CD4-positive, alpha-beta T cell treated with Interferon gamma for 1 hour (primary cell): ENCODE measurements at places on chromosomes 1 and 21.

DNA sequence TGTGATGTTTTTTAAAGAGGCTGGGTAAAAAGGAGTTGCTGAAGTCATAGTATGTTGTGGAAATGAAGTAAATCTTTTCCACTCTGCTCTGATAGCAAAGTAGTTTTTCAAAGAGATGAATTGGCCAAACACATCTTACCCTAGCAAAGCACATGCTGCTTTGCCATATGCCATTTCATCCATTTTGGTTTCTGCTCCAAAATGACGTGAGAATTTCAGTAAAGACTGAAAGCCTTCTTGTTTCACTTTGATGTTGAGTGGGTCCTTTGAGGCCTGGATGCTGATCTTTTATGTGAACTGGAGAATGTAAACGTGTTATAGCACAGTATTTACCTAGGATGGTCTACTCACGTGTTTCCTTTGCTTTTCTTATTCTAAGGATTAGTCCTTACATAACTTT lies 73.3 kb upstream of the PGD start:
- no peak for DNase-seq

GRCh38 chr1:16120407-16120806 lies 35.5 kb downstream of the EPHA2 start:
- DNase-seq = no peak

DNA sequence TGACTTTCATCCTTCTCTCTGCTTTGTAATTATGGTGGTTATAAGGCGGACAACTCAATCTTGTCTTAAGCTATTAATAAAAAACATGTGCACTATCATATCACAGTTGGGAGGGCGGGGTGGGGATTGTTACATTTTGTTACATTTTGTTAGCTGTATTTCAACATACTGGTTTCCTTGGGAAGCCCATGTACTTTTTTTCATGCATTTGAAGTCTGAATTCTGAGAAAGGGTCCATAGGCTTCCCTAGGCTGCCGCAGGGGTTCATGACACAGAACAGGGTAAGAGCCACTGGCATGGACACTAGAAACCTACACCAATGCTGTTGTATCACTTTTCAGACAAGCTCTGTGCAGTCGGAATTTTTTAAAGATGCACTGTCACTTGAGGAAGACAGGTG lies 178.8 kb downstream of the ETS2 start:
- no peak for DNase-seq

- no peak for DNase-seq
Measured at GRCh38 chr1:172397221-172397620, 23.3 kb upstream of the C1orf105 start.

- no peak for DNase-seq
Measured at GRCh38 chr1:158691907-158692306, 5.4 kb upstream of the SPTA1 start.

DNA sequence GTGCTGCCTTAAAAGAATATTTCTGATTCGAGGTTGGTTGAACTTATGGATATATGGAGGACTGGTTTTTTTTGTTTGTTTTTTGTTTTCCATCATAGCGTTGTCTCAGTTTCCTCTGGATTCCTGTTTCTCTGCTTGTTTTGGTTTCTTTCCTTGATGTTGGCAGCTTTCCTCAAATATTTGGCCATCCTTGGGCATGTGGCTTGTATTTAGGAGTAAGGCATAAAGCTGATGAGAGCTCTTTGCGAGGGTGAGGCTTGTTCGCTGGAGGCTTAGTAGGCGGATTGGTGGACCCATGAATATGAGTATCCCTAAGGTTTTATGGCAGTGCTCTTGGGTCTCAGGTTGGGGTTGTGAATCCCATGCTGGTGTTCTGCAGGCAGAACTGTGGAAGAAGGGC lies 22.9 kb downstream of the DYRK1A start:
- no peak for DNase-seq

DNA sequence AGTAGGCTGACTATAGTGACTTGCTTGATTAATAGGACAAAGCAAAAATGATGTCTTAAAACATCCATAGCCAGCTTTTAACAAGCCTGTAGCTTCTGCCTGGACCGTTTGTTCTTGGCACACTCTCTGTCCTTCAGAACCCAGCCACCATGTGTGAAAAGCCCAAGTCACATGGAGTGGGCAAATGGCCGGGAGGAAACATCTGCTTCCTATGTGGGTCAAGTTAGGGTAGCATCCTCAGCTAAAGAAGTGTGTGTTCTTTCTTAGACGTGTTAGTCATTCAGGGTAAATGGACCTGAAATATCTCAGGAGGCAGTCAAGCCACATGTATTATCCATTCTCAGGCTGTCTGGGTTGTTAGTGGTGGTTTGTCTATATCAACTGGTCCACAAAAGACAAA lies 23.4 kb downstream of the RD3 start:
- DNase-seq = no peak

- no peak for DNase-seq
Measured at GRCh38 chr21:36773117-36773516, 74.2 kb downstream of the SIM2 start.

DNA sequence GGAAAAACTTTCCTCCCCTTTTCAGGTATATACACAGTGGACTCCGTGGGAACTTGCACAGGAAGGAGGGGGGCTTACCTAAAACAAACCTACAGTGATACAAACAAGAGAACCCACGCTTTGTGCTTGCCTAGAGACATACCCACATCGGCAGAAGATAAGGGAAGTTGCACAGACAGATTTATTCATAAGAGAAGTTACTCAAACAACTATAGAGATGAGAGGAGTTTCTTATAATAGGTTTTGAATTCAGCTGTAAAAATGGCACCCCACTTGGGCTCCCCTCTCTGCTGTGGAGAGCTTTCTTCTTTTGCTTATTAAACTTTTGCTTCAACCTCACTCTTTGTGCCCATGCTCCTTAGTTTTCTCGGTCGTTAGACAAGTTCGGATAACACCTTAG lies 1.8 kb upstream of the DUSP12 start:
- no peak for DNase-seq

- no peak for DNase-seq
Measured at GRCh38 chr1:4518621-4519020, 135.8 kb upstream of the AJAP1 start.

GRCh38 chr1:158942490-158942889 lies 11.1 kb downstream of the PYHIN1 start:
- no peak for DNase-seq

- DNase-seq = no peak
Measured at GRCh38 chr1:110088739-110089316, 18.4 kb upstream of the ALX3 start.

GRCh38 chr1:53308506-53308905 lies 19.4 kb downstream of the LRP8 start:
- no peak for DNase-seq

GRCh38 chr1:235009561-235010306 lies 118.9 kb downstream of the TOMM20 start:
- DNase-seq = no peak

DNA sequence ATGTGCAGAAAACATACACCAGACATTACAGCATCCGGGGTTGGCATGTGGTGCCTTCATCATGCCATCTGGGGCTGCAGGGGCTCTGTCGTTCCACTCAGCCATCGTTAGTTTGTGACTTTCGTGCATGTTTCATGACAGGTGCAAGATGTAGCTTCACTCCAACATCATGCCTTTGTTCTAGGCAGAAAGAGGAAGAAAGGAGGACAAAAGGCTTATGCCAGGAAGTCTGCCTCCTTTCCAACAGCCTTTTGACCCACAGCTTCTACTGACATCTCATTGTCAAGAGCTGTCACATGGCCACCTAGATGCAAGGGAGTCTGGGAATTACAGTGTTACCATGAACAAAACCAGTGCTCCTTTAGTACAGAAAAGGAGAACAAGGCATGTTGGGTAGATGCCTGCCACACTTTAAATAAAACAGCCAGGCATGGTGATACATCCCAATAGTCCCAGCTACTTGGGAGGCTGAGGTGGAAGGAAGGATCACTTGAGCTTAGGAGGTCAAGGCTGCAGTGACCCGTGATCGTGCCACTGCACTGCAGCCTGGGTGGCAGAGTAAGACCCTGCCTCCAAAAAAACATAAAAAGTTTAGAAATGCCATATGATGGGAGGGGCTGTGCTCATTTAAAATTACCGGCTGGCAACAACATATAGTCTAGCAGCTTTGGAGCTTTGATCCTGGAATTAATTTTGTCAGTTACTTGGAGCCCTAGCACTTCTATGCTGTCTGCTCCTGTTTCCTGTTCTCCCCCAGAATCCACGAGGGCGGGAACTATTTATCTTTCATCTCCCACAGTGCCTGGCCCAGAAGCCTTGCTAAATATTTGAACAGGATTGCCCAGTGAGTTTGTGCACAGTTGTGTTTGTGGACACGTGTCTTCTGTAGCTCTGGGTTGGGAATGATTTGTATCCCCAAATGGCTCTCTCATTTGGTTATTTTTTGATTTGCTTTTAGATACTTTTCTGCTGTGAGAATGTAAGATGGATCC lies 7.4 kb downstream of the DOP1B start:
- no peak for DNase-seq

- no peak for DNase-seq
Measured at GRCh38 chr1:20505488-20505887, 2.5 kb downstream of the MUL1 start.

DNA sequence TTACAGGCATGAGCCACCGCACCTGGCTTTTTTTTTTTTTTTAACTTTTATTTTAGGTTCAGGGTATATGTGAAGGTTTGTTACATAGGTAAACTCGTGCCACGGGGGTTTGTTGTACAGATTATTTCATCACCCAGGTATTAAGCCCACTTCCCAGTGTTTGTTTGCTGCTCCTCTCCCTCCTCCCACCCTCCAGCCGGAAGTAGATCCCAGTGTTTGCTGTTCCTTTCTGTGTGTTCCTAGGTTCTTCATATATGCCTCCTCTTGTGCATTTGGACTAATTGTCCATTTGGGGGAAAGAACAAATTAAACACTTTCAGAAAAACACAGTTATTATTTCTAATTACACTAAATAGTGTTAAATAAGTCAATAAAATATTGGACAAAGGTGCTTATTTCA lies 1.1 kb upstream of the SLC2A7 start:
- no peak for DNase-seq

DNA sequence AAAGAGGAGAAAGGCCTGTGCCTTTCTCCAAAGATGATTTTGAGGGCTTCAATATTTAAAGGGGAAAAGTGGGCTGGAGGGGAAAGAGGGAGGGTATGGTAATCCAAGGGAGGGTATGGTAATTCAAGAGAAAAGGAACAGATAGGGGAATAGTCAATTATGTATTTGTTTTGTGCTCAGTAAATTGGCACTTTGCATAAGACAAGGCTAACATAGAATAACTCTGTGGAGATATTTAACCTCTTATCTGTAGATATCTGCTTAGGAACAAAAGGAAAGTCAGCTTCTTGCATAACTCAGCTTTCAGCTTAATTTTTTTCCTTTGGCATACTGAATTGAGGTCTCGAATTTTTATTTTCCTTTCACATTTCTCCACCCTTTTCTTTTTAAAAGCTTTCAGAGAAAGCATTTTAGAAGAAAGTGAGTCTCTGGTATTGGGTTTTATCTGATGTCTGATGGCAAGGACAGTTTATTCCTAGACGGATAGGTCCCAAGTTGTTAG lies 119.9 kb upstream of the F3 start:
- DNase-seq = no peak

- no peak for DNase-seq
Measured at GRCh38 chr1:100482748-100483147, 55.2 kb upstream of the GPR88 start.

DNA sequence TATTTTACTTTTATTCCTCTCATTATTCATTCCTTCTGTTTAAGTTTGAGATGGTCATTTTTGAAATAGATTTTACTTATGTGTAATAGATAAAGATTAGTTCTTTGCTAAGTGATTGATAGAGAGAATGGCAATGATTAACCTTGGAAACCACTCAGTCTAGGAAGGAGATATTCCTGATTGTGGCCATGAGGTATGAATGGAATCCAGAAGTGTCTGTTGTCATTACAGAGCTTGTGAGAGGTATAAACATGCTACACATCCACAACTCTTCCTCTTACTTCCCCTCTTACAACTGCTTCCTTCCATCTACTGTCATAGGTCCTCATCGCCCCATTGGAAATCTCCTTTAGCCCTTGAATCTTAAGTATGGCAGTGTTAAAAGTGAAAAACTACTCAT lies 988.8 kb upstream of the B3GALT2 start:
- DNase-seq = no peak

DNA sequence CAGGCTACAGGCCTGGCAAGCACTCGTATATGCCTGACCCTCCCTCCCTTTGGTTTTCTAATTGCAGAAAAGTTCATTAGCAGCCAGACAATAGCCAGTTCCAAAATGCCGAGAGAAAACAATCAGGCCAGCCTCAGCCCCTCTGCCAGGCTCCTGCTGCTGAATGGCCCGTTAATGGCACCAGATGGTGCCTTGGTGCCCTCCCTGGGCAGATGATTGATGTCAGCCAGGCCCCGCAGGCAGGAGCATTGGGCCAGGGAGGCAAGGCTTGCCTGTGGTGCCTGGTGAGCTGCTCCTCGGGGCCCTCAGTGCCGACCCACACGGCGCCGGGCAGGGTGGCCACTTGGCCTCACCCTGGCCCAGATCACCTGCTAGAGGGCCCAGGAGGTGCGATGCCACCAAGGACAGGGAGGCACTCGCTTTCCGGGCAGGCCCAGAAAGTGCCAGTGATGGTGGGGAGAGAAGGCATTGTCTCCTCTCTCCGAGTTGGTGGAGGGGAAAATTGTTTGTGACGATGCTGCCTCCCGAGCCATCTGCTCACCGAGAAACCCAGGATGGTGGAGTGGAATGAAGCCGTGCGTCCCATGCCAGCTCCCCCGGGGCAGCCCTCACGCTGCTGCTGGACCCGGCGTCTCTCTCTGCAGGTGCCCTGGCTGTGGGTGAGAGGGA lies 28.1 kb downstream of the QSOX1 start:
- DNase-seq = no peak

- no peak for DNase-seq
Measured at GRCh38 chr1:233440951-233441401, 113.5 kb downstream of the MAP3K21 start.

- no peak for DNase-seq
Measured at GRCh38 chr1:41532206-41532975, 47.9 kb upstream of the EDN2 start.

DNA sequence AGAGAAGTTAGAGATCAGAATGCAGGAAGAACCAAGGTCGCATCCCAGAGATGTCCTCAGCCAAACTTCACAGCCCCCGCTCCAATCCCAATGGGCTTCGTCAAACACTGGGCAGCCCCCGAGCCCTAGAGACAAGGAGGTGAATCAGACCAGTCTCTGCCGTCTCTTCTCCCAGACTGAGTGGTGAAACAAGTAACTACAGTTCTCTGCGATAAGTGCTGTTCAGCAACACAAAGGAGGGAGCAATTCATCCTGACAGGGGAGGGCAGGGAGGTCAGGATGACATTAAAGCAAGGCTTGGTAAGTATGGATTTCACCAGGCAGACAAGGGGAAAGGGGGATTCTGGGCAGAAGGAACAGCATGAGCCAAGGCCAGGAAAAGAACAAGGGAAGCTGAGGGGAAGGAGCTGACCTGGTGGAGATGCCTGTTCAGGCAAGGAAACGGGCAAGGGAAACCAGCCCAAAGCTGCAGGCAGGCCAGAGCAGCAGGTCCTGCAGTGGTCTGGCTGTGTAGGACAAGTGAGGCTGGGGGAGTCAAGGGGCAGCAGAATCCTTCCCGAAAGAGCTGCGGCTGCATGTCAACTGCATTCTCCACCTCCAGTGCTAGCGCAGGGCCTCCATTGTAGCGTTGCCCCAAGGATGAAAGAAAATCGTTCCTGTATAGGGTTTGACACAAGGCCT lies 13.6 kb upstream of the ERI3 start:
- no peak for DNase-seq
